Activated CD4-positive, CD25-positive, alpha-beta regulatory T cell (primary cell): ENCODE measurements at places on chromosomes 2 and 18.

GRCh38 chr2:47346-47725, 1.0 kb upstream of the FAM110C start:
- DNase-seq, result no peak

DNA sequence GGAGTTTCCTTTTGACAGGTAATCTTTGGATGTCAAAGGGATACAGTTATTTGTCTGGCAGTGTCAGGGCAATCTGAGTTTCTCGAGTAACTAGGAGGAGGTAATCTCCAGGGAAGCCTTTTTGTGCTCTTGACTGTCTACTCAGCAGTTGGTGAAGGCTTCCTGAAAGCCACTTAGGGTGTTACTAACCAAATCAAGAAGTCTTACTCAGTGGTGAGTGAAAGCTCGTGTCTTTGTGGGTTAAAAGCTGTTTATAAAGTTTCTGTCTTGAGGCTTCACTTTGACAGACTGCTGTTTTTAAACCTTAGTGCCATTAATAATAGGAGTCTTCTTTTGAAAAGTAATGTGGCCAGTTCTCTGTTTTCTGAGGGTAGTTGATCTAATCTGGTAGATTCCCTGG, 1.7 kb downstream of the THSD7B start:
- no peak for DNase-seq

DNA sequence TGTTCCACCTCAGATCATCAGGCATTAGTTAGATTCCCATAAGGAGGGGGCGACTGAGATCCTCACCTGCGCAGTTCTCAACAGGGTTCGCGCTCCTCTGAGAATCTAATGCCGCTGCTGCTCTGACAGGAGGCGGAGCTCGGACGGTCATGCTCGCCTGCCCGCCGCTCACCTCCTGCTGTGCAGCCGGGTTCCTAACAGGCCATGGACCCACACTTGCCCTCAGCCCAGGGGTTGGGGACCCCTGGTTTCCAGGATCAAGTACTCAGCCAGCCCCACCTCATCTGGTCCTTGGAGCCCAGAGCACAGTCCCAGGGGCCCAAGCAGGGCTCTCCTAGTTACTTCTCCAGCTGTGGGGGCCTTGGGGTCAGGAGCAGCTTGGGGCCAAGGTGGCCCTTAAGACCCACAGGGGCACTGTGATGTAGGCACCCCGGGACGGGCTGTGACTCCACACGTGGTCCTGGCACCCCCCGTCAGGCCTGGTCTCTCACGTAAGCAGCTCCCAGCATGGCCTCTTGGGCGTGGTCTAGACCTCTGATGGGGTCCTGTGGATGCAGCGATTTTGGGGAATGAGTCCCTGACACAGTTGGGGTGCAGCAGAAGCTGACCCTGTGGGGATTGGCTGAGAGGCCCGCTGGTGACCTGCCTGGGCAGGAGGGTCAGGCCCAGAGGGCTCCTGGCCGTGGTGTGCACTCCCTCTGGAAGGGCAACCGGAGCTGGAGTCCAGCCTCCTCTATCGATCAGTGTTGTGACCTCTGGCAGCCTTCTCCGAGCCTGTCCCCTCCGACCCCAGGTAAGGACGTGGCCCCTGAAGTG, 28.3 kb upstream of the OTOS start:
- no peak for DNase-seq

DNA sequence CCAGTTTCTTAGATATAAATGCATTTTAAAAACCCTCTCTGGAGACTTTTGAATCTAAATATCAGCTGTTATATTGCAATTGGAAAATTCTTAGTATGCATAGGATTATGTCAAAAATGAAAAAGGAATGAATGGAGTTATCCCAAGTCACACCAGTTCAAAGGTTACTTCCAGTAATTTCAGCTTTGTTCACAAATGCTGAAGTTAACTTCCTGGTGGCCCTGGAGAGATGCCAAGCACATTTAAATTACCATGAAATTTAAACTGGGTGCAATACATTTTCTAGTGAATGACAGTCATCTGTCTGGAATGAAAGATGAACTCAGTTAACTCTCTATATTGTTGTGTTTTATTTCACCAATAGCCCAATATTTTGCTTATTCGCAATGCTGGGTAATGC, 753.9 kb downstream of the SUCLG1 start:
- DNase-seq, result no peak

- DNase-seq, result no peak
Measured at GRCh38 chr2:27095745-27096651, 9.4 kb downstream of the KHK start.

DNA sequence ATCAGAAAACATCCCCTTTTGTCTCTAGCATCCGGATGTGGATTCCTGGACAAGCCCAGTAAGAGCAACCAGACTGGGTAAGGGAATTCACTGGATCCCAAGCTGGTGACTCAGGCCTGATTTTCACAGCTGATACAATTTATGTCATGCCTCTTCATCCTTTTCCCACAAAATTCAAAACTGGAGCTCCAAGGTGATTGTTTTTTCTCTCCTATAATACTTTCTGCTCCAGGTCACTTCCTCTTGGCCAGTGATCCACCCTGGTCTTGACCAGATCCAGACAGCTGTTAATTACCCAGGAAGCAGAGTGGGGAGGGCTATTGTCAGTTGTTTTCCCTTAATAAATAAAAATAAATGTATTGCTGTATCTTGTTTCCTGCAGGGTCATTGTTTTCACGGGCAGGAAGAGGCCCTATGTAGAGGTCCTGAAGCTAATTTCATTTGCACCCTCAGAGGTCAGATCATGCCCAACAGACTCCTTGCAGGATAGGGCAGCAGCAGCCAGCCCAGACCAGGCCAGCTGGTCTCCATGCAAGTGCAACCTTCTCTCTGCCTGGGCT, 57.6 kb downstream of the EVA1A start:
- DNase-seq, result no peak

- no peak for DNase-seq
Measured at GRCh38 chr2:151919786-151920185, 91.6 kb upstream of the ARL5A start.

- DNase-seq, result no peak
Measured at GRCh38 chr2:145108361-145108778, 588.5 kb upstream of the ZEB2 start.

DNA sequence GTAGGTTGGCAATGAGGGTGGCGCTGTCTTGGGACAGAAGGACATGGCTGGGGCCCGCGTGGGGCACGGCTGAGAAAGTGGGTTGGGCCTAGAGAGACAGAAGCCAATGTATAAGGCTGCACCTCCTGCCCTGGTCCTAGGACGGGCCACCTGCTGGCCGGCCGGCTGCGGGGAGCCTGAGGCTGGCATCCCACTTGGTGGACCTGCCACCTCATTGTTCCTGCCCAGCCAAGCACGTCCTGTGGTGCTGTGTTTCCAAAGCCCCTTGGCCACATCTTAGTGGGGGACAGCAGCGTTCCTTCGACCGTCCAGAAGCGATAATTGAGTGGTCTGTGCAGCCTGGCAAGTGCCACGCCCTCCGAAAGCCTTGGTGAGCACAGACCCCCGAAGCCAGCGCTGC, 223.9 kb downstream of the LDLRAD4 start:
- no peak for DNase-seq

DNA sequence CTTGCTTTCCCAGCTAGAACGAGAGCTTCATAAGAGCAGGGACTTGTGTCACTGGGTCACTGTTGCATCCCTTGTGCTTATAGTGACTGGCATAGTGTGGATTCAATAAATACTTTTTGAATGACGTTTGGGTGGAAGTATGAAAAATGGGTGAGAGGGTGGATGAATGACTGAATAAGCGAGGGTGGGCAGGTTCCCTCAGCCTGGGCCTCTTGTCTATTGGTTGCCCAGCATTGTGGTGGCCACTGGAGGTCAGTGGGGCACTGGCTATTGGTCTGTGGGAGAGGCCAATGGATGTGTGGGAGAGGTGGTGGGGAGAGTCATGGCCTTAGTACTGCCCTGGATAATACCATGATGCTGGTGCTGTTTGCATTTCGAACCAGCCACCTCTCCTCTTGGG, 93.8 kb upstream of the SKOR2 start:
- DNase-seq, result no peak

GRCh38 chr18:78268226-78268988, 711.2 kb upstream of the SALL3 start:
- DNase-seq, result no peak

DNA sequence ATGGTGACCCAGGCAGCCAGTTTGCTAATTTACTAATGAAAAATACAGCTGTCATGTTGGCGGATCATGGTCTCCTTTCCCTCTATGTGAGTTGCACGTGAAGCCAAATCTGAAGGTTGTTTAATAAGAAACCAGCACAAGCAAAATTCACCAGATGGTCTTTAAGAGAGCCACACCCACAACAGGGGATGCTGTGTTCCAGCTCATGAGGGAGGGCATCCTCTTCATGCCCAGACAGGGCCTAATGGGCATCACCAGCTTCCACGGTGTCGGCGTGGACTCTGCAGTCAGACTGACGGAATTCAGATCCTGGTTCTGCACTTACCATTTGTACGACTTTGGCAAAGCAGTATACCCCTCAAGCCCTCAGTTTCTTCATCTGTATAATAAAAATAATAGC, 39.9 kb downstream of the TMEM247 start:
- DNase-seq, result no peak

DNA sequence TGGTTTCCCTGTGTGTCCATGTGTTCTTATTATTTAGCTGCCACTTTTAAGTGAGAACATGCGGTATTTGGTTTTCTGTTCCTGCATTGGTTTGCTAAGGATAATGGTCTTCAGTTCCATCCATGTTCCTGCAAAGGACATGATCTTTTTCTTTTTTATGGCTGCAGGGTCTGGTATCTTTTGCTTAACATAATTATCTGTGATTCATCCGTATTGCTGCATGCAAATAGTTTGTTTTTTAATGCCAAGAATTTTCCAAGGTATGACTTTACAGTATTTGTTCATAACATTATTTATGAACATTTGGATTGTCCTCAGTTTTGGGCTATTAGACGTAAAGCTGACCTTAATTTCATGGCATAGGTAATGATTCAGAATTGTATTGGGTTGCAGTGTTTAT, 17.8 kb downstream of the GIGYF2 start:
- no peak for DNase-seq

GRCh38 chr18:67194886-67195285, 321.6 kb downstream of the DSEL start:
- no peak for DNase-seq

DNA sequence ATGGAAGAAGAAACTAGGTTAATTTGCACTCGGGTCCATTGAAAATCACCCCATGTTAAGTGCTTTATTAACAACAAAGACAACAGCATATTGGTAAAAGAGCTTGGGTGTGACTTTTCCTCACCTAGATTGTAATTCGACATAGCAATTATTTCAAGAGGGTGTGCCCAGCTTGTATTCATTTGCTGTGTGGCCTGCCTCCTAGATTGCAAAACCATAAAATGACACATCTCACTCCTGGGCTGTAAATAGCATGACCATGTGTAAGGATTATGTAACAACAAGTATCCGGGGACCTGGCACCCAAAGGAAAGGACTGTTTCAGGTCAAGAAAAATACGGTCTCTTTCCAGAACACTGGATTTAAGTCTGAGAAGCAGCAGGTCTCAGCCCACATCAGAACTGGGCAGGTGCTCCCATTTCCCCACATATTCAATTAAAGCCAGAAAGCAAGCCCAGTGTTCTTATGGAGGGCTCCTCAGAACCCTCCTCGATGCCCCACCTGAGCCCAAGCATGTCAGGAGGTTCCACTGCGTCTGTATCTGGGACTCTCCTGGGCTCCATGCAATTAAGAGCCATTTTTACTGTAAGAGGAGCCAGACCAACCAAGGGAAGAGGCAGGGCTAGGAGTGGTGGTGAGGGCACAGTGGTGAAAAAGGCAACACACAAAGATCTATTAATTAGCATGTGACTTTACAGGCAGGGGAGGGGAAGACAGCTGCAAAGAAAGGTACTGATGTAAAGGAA, 39.2 kb downstream of the MREG start:
- no peak for DNase-seq

DNA sequence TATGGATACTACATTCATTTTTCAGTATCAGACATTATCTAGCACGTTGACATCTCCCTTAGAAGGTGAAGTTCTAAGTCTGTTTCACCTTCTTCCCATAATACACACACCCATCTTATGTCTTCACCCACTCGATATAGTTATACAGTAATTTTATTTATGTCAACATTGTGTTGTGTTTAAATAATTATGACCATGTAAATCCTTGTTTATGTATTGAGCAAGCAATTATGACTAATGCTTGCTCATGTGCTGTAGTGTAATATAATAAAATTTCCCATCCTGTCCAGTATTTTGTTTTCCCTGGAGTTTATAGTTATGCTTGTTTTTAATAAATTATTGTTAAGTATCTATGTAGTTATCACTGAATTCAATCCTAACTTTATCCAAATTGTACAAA, 163.2 kb downstream of the MTX2 start:
- no peak for DNase-seq

- no peak for DNase-seq
Measured at GRCh38 chr2:75560768-75561565, at the start of gene EVA1A. Gene EVA1A (minus strand): TSS chr2:75560939. CDS start chr2:75518140, 42,799 bp downstream.

GRCh38 chr2:128498086-128498485, 179.4 kb upstream of the HS6ST1 start:
- no peak for DNase-seq

GRCh38 chr2:205717999-205718398, 35.7 kb downstream of the NRP2 start:
- no peak for DNase-seq

DNA sequence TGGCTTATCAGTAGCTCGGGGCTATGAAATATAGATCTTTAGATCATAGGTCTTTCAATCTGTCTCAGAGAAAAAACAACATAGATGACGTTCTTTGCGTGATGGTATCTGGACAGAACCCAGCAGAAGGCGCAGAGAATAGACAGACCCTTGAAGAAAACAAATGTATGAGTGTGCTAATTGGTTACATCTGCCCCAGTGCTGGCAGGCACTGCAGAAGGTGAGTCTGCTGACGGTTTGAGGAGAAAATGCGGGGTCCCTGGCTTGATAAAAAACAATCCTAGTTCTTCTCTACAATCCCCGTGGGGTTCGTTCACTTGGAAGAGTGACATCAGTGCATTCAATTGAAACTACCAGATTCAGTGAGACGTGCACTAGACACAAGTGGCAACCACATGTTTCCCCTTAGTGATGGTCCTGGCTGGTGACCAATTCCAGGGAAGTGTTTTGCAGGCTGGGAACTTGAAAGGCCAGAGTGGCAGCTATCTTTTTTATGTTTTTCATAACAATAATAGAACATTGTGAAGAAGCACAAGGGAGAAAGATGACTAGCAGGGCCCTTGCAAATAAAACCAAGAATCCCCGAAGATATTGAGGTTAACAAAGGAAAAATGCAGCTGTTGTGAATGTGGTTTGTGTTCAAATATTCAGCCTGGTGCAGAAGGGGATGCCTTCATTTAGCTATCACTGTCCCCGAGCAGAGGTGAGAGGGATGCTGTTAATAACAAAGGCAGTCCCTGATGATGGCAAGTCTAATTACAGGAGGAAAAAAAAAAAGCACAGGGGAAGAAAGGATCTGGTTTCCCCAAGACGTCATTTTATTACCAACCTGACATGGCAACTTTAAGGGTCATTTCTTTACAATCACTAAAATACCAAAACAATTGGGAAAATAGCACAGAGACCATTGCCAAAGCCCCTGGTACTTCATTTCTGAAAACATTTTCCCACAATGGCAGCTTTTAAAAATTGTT, 337.6 kb upstream of the FIGN start:
- no peak for DNase-seq

- DNase-seq, result no peak
Measured at GRCh38 chr2:234671716-234672115, 174.8 kb upstream of the ARL4C start.
